ENCODE measurements at places on chromosomes 5 and 9. TPM values are rescaled to one million over a fixed set of nuclear protein-coding genes. Genes with fewer than 3 reads are reported as not detected.

The KIF3A gene
- 1.5 TPM for total RNA-seq

The IRX1 gene
- total RNA-seq, result not detected

The SMC2 gene
- total RNA-seq, result 4.7 TPM

The SPINK6 gene
- total RNA-seq, result not detected

The NUDT12 gene
- total RNA-seq, result 15.7 TPM

The GABRA6 gene
- total RNA-seq, result not detected

The PARP8 gene
- 30.8 TPM for total RNA-seq

The DNAI1 gene
- not detected for total RNA-seq

The ECM2 gene
- total RNA-seq, result 10.7 TPM

The GLE1 gene
- 29.3 TPM for total RNA-seq

The ADGRV1 gene
- 5.0 TPM for total RNA-seq

The PCDHB4 gene
- 0.80 TPM for total RNA-seq

The SLC25A48 gene
- 9.0 TPM for total RNA-seq

The SMAD5 gene
- total RNA-seq, result 21.9 TPM

The F2RL1 gene
- total RNA-seq, result 9.9 TPM

The PTGS1 gene
- 17.3 TPM for total RNA-seq

The PRLR gene
- 51.3 TPM for total RNA-seq

The TTC16 gene
- total RNA-seq, result not detected

The PCDHB3 gene
- 1.1 TPM for total RNA-seq

Data from Peyer's patch (tissue), 4 donors.